ENCODE measurements at places on chromosomes 16 and 17.
A peak's percentile ranks its signal among the peaks of the same experiment; 100 is the strongest.

DNA sequence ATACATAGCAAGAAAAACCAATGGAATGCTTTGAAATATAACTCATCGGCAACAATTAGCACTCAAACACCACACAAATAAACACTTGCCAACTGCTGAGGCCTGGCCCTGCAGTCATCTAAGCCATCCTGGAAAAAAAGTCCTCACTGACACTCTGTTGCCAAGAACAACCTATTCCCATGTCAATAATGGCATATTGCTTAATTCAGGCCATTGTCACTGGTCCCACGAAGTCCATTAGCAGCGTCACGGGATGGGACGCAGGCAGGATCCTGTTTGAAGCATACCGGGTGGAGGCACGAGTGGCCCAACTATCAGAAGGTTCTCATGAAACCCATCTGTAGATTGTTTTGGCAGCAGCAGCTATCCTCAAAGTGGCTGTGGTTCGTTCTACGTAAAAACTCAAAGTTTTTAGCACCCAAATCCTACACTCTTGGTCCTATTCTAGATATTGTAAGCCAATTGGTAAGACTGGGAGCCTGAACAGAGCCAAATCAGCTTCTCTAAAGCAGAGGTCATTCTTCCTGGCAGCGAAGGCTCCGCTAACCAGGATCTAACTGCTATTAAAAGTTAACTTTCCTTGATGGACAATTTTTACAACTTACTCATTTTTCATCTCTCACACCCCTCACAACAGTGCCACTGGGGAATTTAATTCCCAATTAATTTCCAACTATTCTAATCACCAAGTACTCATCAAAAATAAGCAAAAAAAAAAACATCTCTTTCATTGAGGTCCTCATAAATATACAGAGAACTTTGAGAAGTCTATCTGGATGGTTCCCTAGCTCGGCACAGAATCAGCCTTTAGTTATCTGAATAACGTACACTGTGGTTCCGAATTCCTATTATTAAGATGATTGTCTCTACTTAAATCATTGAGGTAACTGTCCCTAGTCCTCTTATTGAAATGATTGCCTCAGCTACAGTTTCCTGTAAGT, 91.5 kb downstream of the ZFHX3 start:
- DNase-seq: no peak

DNA sequence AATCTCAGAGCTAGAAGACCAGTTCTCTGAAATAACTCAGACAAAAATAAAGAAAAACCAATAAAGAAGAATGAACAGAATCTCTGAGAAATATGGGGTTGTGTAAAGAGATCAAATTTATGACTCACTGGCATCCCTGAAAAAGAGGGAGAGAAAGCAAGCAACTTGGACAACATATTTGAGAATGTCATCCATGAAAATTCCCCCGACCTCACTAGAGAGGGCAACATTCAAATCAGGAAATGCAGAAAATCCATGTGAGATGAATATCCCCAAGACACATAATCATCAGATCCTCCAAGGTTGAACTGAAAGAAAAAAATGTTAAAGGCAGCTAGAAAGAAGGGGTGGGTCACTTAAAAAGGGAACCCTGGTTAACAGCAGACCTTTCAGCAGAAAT, 32.1 kb downstream of the TANC2 start:
- DNase-seq: no peak

GRCh38 chr16:14088155-14088753, 17.1 kb downstream of the MRTFB start:
- no peak for DNase-seq

- no peak for DNase-seq
These were observed 83.6 kb downstream of the C17orf58 start for GRCh38 chr17:67912656-67913055.

DNA sequence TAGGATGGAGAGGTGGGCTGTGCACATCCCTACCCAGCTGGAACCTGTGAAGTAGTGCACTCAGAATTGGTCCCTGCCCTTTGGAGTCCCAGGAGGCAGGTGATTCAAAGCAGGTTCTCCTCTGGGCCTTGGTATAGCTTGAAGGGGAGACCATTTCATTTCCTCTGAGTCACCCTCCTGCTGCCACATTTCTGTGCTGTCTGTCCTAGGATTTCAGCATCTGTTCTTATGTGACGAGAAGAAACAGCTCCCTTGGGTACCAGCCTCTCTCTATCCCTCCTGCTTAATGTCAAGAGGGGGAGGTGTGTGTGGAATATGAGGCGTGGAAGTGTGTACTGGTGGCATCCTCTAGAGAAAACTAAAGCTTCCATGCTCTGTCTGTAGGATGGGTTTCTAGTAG, 5.0 kb upstream of the NFE2L1 start:
- DNase-seq: no peak

GRCh38 chr16:57999971-58000705, at the start of gene ZNF319:
Gene ZNF319, minus strand, starts transcription at chr16:58000672. Its CDS starts 2,407 bp downstream, at chr16:57998265.
- DNase-seq: peak; percentile 42

GRCh38 chr17:82128287-82128686, 30.3 kb upstream of the FASN start:
- DNase-seq: no peak

GRCh38 chr17:35748341-35748841, 4.6 kb downstream of the GAS2L2 start:
- no peak for DNase-seq

DNA sequence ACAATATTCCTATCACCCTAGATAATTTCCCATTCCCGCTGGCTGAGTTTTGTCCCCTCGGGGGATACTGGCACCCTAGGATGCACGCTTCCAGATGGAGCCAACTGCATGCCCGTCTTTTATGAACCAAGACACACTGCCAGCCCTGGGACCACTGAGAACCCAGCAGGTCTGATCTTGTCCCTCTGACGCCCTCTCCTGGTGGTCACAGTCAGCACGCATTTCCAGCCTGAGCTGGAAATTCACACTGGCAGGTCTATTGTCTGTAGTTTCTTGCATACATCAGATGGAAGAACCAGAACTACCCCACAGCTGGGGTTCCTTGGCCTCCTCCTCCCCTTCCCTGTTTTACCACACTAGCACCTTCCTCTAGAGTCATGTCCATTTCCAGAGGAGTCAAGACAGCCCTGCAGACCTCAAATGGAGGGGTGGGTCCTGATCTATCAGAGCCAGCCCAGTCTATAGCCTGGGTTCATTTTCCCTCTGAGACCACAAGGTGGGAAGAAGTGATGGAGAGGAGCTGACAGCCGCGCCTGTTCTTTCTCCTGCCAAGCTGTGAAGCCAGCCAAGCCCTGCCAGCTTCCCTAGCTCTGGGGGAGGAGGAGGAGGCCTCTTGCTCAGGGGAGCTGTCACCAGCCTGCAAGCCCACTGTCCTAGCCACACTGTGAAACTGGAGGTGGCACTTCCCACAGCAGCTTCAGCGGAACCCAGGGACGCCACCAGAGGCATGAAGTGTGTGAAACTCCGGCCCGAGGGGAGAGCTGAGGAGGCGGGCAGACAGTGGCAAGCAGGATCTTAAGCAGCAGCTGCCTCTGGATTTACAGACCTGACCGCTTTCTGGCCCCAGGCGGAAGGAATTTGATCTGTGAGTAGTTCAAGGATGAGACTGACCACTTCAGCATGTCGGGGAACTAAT, 29.3 kb downstream of the MXRA7 start:
- peak; percentile 69 for DNase-seq
